ENCODE measurements at places on chromosomes 4 and X.

- DNase-seq = no peak
Measured at GRCh38 chrX:109733613-109734083, 591 bp upstream of the ACSL4 start.

DNA sequence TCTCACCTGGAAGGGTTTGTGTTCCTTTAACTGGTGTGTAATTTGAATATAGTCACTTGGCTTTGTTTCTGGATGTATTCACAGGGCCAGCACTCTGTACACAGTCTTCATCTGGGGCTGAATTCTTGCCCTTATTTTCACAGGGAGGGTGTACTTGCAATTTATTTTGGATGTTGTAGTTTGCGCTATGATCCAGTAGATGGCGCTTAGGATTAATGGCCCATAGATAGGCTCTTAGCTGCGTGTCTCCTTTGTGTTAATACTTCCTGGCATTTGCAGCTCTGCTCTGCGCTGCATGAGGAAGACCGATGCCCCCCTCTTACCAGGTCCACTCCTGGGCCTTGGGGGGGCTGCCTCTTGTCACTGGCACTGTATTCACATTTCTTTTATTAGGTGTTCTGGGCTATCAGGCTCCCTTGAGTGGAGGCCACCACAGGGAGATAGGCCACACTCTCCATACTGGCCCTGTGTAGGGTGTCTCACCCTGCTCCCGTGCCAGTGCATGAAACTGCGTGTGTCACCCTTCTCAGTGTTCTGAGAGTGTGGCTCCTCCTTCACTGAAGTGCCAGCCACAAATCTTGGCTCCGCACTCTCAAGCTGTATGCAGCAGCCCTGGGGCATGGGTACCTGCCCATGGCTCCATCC, 562.2 kb downstream of the ZIC3 start:
- DNase-seq = no peak

GRCh38 chrX:3227526-3227925, 118.9 kb downstream of the MXRA5 start:
- no peak for DNase-seq

DNA sequence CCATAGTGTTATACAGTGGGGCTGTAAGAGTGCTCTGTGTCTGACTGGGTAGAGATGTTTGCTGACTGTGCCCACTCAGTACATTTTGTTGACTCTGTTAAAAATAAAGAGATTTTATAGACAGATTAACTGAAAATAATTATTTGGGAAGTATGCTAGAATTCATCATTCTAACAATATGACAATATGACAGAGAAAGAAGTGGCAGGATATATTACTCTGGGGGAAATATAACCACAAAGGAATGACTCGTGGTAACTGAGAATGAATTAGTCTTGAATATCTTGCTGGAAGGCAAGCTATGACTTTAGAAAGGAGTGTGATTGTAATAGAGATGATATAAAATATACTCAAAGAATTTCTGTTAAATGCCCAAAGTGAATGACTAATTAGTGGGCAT, 46.8 kb downstream of the TMEM165 start:
- no peak for DNase-seq

GRCh38 chr4:186132577-186133242, 28.2 kb downstream of the FAM149A start:
- DNase-seq = no peak

DNA sequence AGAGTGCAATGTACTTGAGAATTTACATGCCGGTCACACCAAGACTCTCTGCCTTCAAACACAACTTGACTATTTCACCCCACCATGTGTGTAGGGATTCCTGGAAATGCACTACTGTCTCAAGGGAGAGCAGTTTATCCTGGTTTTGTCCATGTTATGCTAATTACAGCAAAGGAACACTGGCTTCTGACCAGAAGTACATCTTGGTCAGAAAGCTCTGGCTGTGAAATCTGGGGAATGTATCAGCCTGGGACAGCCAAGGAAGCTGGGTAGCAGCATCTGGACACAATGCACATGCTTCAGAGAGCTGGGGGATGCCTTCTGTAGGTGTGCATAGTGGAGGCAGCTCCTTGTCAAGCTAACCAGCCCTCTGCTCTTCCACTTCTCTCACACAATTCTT, 1432.6 kb upstream of the TENM3 start:
- no peak for DNase-seq

DNA sequence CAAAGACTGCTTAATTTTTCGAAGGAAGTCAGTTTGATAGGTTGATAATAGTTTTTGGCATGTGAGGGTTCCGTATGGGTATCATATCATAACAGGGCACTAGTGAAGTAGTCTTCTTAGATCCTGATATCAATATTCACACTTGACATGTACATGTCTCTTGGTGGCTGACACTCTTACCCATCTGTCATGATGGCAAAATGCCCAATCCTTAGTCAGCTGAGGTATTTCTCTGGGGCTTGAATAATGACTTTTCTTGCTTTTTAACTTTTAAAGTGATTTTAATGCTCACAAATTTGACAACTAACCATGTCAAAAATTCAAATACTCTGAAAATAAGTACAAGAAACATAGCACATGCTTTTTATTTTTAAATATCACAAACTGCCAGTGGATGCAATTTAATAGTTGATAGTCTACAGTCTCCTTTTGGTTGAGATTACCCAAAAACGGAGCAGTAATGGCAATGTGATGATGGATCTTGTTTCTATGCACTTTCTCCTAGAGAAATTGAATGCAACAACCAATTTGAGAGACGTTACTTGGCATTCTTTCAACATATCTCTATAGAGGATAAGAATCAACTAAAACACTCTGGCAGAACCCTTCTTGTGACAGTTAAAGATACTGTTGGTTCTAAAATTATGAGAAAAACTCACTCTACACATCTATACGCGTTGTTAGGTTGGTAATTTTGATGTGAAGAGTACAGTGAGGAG, 552.9 kb upstream of the PABPC4L start:
- no peak for DNase-seq

DNA sequence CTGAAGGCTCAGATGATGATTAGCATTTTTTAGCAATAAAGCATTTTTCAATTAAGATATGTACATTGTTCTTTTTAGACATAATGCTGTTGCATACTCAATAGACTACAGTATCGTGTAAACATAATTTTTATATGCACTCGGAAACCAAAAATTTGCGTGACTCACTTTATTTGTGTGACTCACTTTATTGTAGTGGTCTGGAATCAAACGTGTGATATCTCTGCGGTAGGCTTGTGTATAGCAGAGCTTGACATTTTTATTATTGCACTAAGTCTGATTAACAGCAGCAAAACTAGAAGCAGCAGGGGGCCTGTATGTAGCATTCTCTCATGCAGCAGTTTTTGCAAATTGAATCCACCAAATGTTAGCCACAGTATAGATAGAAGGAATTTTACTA, 119.1 kb upstream of the PRDX4 start:
- DNase-seq = no peak

- no peak for DNase-seq
Measured at GRCh38 chr4:184616633-184617551, 32.4 kb downstream of the CASP3 start.

DNA sequence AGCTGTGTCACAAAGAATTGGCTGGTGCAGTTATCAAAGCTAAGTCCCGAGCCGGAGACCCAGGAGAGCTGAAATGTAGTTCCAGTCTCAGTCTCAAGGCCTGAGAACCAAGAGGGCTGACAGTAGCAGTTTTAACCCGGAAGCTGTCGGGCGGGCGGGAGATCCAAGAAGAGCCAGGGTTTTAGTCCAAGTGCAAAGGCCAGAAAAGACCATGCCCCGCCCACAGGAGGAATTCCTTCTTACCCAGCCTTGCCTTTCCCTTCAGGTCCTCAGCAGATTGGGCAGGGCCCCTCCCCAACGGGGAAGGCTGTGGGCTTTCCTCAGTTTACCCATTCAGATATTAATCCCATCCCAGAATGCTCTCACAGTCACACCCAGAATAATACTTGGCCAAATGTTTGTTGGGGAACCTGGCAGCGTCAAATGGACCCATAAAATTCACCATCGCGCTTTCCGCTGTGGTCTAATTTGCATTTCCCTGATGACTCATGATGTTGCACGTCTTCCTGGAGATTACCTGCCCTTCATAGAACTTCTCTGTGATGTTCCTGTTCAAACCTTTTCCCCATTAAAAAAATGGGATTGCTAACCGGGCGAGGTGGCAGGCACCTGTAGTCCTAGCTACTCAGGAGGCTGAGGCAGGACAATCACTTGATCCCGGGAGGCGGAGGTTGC, 16.2 kb downstream of the MAEA start:
- no peak for DNase-seq

- DNase-seq = no peak
Measured at GRCh38 chr4:165784672-165785071, 88.4 kb upstream of the TLL1 start.

GRCh38 chr4:83083925-83084475, 30.5 kb downstream of the PLAC8 start:
- no peak for DNase-seq

GRCh38 chrX:22541926-22542325, 269.2 kb downstream of the CBLL2 start:
- no peak for DNase-seq

DNA sequence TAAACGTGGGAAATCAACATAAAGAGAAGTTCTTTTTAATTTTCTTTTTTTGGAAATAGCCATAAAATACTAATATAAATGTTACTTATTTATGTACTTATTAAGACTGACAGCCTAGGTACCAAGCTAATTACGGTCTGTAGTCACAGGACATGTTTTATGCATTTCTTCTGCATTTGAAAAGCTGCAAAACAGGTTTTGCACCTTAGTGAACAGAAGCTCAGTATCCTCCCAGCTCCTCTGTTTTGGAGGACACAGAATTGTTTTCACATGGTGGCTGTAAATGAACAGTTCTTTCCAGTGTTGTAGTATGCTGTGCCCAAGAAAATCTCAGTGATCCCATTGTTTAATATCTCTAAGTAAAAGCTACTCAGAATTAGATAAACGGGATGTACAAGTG, 1788.0 kb upstream of the TENM3 start:
- DNase-seq = no peak

DNA sequence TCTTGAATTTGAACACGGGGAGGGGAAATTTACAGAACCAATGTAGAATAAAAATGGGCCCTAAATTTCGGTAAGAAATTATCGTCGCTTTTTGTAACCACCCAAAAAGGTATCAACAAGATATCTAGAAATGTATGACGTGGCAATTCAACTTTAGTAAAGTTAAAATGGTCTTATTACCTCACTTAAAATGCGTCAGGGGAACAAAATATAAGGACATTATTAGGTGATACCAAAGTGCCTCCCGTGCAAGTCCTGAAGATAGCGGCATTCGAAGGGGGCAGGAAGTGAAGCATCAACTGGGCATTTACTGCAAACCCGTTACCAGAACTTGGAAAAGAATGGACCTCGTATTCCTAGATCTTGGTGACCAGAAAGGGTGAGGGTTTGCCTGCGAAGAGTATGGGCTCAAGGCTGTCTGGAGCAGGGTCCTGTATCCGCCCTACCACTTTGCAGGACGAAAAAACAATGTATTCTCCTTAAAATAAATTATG, 980 bp downstream of the AP1S2 start:
- no peak for DNase-seq

- peak; percentile 1 for DNase-seq
Measured at GRCh38 chrX:81377329-81377728, 175.4 kb downstream of the SH3BGRL start.

- DNase-seq = no peak
Measured at GRCh38 chrX:116413273-116413672, 23.1 kb upstream of the SLC6A14 start.

DNA sequence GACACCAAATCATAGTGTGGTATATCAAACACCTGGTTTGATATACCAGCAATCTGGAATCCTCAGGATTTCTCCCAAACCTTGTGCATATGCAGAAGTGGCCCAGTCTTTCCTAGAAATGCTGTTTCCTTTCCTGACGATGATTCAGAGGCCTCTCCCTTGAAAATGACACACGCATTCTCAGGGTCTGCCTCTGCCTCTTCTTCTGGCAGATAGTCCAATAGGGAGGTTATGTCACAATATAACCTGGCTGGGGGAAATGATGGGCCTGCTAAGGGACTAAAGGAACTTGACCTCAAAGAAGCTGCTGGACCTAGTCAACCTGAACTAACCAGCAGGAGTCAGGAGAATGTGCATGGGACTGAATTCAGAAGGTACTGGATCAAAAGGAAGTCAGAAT, 435.2 kb downstream of the IDS start:
- DNase-seq = no peak

- no peak for DNase-seq
Measured at GRCh38 chrX:16643176-16643575, 6.8 kb upstream of the S100G start.

DNA sequence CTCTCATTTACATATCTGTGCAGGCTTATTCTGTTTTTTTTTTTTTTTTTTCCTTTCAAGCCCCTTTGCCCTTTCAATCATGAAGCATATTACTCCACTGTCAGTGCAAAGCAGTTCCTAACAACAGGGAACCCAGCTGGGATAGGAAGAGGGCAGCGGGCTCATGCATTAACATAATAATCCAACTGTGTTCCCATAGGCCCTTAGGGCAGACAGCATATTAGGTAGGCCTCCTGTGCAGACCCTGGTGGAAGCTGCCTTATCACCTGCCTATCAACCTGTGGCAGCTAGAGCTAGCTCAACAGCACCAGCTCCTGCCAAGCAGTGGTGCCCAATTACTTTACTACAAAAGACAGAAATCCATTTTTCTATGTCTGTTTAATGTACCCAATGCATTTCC, 49.3 kb downstream of the SLC10A7 start:
- DNase-seq = no peak

GRCh38 chr4:183142571-183143550, 43.8 kb downstream of the WWC2 start:
- no peak for DNase-seq

- DNase-seq = no peak
Measured at GRCh38 chr4:7432531-7433375, 2.0 kb downstream of the PSAPL1 start.

DNA sequence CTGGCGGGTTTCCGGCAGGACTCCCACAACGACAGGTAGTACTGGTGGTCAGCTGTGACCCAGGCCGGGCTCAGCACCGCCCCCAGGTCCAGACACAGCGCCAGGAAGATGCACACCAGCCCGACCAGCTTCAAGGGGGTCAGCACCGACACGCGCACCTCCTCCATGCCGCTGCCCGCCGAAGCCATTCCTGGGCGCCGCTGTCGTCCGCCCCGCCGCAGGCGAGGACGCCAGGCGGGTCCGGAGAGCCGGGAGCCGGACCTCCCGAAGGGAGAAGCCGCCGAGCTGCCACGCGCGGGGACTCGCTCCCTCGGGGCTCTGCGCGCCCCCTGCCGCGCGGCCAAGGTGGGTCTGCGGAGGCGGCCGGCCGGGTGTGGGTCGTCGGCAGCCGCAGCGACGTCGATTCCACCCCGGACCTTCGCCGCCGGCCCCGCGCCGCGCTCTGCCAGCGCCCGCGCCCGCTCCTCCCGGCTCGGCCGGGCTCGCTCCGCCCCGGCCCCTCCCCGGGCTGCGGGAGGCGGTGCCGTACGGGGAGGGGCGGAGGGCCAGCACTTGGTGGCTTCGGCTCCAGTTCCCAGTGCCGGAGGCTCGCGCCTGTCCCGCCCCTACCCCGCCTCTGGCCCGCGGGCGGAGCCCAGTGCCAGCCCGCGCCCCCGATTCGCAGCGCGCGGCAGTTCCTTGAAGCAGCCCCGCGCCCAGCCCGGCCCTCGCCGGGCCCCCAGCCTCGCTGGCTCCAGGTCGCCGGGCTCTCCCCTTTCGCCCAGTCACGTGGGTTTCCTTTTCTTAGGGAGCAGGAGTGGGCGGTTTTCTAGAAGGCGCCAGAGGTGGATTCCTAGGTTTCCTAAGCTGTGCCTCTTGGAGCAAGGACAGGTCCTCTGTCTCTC, at the start of gene TMEM47:
TSS of gene TMEM47 (minus strand) at position 444 of the 884 bp plus-strand sequence. CDS start at position 188, 256 bp downstream.
- DNase-seq = peak; percentile 21
